NCI-H2081 (cell line): ENCODE measurements at places on chromosomes 6 and 20.

- DNase-seq, result no peak
Measured at GRCh38 chr6:38146021-38146733, 326.6 kb downstream of the ZFAND3 start.

DNA sequence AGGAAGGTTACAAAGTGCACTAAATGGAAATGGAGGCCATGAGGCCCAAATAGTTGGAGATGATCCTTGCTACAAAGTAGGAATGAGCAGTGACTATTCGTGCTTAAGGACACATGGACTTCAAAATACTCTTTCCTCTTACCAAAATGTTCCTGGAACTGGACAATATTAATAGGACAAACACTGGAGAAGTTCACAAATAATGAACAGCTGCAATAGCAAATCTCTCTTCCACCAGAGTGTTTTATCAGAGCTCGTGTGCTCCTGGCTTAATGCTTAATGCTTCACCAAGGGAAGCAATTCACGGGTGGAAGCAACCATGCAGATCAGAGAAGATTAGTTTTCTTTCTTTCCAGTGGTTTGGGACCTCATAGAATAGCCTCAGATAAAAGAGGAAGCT, 435.4 kb downstream of the BCKDHB start:
- no peak for DNase-seq

DNA sequence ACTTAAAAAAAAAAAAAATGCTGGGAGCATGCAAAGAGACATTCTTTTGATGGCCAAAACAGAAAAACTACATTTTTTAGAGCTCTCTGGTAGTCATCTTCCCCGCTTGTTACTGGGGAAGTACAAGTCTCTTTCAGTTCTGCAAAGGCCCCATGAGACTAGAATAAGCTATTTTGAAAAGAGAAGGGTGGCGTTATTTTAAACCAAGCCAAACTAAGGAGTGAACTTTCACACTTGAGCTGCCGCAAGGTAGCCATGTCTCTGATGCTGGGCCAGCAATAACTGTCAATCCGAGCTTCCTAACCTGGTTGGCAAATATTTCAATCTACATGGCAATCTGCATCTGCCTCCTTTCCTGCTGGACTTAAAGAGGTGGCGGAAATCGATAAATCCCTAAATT, 96.7 kb downstream of the L3MBTL3 start:
- DNase-seq, result no peak

- no peak for DNase-seq
Measured at GRCh38 chr6:3739311-3739897, 12.1 kb downstream of the PXDC1 start.

DNA sequence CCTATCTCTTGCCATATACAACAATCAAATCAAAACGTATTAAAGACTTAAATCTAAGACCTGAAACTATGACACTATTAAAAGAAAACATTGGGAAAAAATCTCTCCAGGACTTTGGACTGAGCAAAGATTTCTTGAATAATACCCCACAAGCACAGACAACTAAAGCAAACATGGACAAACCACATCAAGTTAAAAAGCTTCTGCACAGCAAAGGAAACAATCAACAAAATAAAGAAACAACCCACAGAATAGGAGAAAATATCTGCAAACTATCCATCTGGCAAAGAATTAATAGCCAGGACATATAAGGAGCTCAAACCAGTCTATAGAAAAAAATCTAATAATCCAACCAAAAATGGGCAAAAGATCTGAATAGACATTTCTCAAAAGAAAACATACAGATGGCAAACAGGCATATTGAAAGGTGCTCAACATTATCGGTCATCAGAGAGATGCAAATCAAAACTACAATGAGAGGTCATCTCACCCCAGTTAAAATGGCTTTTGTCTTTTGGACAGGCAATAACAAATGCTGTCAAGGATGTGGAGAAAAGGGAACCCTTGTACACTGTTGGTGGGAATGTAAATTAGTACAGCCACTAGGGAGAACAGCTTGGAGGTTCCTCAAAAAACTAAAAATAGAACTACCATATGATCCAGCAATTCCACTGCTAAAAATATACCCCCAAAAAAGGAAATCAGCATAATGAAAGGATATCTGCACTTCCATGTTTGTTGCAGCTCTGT, 76.2 kb downstream of the SNX5 start:
- DNase-seq, result no peak

GRCh38 chr6:28330041-28330440, 5.9 kb downstream of the ZSCAN31 start:
- DNase-seq, result no peak

DNA sequence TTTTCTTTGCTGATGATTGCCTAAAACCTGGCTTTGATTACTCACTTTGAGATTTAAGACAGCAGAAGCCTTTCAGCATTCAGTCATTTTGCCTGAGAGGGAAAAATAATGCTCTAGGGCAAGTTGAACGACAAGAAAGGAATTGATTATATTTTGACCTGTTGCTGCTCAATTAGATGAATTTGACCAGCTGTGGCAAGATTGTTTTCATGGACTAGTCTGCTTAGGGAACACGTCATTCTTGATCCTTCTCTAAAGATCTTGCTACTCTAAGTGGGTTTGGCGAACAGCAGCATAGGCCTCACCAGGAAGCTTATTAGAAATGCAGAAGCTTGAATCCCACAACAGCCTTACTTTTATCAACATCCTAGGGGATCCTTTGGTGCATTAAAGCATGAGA, 59.7 kb upstream of the PHACTR1 start:
- DNase-seq, result no peak

GRCh38 chr6:118724211-118724610, 72.8 kb upstream of the CEP85L start:
- DNase-seq, result no peak

DNA sequence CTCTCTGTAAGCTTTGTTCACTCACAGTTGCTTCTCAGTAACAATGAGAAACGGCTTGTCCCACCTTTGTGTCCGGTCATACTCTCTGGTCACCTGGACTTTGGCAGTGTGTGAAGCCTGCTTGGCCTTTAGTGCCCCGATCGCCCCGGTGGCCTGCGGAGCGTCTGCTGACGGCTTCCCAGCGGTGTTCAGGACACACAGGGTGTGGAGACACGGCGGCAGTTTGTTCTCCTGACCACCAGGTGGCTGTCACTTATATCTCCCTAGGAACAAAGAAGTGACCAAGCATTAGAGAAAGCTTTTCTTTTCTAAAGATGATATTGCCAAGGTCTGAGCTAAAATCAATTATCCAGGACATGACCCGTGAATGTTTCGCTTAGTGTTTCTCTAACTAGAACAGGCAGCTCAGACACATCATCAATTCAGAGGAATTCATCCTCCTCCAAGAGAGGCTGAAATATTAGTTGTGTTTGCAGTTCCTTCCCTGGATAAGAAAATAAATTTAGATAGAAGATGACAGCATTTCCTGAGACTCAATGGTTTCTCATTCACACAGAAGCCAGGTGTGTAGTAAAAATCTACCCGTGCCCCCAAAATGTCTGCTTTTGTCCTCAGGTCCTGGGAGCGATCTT, 167.4 kb upstream of the THBS2 start:
- no peak for DNase-seq

DNA sequence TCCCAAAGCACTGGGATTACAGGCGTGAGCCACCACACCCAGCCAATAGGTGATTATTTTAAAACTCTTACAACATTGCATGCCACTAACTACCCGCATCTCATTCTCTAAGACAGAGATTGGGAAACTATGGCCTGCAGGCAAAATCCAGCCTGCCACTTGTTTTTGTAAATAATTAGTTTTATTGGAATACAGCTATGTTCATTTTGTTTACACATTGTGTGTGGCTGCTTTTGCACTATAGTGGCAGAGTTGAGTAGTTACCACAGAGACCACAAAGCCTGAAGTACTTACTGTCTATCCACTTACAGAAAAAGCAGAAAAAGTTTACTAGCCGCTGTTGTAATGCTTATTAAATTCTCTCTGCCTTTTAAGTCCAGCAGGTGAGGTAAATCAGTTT, 16.4 kb upstream of the PKIG start:
- no peak for DNase-seq
